ENCODE measurements at places on chromosomes 1 and 21.

GRCh38 chr1:6185635-6186382, 5.7 kb upstream of the CHD5 start:
- peak; percentile 45 for DNase-seq

- peak; percentile 87 for DNase-seq
Observed at GRCh38 chr1:167599957-167600581, 30.0 kb upstream of the RCSD1 start.

- no peak for DNase-seq
Observed at GRCh38 chr1:89878256-89878655, 57.4 kb downstream of the LRRC8D start.

- no peak for DNase-seq
Observed at GRCh38 chr1:75342786-75343185, 208.6 kb downstream of the LHX8 start.

- DNase-seq: no peak
Observed at GRCh38 chr1:91821126-91821868, 64.7 kb downstream of the TGFBR3 start.

GRCh38 chr21:33644383-33645074, 2.2 kb downstream of the ITSN1 start:
- no peak for DNase-seq

DNA sequence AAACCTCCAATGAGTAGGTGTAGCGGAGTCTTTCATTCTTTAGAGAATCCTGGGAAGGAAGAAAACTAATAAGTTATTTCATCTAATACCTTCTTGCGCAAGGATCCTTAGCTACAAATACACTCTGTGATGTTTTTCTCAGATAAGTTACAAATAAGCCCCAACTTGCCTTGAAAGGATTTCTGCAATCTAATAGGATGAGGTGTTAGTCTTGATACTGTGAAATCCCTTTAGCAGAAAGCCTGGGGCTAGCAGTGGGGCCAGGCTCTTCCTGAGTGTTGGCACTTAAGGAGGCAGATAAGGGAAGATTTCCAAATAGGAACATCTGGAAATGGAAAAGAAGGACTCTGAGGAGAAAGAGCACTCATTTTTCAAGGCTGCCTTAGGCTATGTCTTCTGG, 168.0 kb upstream of the DAB1 start:
- no peak for DNase-seq

GRCh38 chr1:182259229-182259872, 132.2 kb downstream of the GLUL start:
- DNase-seq: peak; percentile 99

DNA sequence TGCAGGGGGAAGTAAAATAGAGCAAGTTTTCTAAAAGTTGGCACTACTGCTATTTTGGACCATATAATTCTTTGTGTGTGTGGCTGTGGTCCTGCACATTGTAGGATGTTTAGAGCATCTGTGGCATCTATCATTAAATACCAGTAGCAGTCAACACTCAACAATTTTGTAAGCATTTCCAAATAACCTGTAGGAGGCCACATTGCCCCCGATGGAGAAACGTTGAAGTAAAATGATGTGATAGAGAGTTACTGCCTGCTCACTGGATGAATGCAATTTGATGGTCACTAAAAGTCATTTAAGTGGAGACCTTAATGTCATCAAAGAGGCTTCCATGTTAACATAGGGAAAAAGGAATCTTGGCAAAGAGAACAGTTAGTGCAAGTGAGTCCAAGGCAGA, 560.8 kb downstream of the NEGR1 start:
- no peak for DNase-seq

GRCh38 chr1:88022516-88022915, 661.6 kb upstream of the PKN2 start:
- DNase-seq: no peak

DNA sequence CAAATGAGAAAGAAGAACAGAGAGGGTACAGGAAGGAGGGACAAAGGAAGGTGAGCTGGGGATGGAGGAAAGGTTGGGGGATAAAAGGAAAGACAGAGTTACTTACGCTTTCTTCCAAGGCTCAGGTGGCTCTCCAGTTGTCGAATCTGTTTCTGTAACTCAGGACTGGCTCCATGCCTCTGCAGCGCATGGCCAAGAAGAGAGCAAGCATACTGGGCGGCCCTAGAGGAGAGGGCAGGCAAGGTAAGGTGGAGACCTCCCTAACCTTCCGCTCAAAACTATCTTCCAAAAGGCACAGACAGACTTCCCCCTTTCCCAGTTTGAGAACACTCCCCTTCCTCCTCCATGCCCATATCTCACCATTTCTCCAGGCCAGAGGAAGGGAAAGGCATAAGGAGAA, 922 bp downstream of the PEX11B start:
- DNase-seq: no peak

DNA sequence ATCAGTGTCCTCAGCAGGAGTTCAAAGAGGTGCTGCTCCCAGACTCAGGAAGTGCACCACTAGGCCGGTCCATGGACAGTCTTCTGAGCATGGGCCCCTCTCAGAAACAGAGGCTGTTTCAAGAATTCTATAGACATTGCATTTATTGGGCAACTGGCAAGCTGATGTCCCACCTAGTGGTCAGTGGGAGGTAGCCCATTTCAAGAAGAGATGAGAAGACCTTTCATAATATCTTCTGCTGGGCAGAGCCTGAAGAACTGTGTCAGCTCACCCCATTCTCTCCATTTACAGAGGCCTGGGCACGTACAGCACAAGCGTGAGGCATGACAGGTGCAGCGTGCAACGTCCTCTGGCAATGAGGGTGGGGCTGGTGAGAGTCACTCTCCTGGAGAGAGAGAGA, 216.0 kb downstream of the DYRK1A start:
- peak; percentile 71 for DNase-seq

GRCh38 chr1:218364028-218364710, 19.0 kb downstream of the TGFB2 start:
- no peak for DNase-seq

DNA sequence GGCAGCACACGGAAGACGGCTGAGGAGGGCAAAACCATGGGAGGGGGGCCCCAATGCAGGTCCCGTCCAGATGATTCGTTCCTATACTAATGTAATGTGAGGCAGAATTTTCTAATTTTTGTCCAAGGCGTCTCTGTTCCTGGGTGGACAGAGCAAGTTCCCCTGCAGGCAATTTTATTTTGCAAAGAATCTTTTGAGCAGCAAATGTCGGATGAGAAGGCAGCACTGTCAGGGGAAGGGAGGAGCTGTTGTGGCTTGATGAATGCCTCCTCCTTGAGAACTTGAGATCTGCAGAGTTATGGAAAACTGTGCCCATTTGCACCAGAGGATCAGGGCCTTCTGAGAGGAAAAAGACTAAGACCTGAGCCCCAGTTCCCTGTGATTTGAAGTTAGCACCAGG, 17.3 kb downstream of the SLC1A7 start:
- no peak for DNase-seq

DNA sequence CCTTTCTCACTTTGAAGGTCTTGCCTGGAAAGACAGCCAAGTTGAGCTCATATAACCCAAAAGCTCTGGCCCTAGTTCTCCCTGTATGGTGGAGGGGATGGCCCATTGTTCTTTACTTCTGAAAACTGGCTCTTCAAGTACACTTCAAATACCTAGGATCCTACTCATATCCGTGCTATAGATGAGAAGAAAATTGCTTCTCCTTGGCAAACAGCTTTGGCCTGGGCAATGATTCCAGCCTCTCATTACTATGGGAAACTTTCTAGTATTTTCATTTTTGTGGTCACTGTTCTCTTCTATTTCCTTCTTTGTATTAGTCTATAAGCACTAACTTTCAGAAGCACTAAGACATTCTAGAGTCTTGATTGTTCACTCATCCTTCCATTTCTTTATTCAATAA, 53.7 kb downstream of the ZNF697 start:
- no peak for DNase-seq

- DNase-seq: peak; percentile 63
Observed at GRCh38 chr1:8083739-8084484, 57.8 kb upstream of the ERRFI1 start.

DNA sequence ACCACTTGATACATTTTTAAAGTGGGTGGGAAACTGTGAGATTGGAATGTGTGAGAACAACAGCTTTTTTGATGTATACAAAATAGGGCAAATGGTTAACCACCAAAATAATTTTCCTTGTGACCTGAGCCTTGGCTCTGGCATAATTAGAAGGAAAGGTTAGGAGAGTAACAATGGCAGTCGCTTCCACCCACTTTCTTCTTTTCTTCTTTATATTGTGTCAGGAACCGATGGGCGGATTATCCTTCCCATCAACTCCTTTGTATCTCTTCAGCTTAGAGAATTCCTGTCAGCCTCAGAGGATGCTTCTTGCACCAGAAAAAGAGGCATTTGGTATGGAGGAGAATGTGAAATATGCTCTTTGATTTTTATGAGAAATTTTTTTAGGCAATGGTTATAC, 90.6 kb downstream of the SDCCAG8 start:
- DNase-seq: no peak

GRCh38 chr1:235327559-235328270, at the start of gene ARID4B:
Gene ARID4B, minus strand, starts transcription at chr1:235328179. Its CDS starts 1,260 bp downstream, at chr1:235326919.
- DNase-seq: no peak

DNA sequence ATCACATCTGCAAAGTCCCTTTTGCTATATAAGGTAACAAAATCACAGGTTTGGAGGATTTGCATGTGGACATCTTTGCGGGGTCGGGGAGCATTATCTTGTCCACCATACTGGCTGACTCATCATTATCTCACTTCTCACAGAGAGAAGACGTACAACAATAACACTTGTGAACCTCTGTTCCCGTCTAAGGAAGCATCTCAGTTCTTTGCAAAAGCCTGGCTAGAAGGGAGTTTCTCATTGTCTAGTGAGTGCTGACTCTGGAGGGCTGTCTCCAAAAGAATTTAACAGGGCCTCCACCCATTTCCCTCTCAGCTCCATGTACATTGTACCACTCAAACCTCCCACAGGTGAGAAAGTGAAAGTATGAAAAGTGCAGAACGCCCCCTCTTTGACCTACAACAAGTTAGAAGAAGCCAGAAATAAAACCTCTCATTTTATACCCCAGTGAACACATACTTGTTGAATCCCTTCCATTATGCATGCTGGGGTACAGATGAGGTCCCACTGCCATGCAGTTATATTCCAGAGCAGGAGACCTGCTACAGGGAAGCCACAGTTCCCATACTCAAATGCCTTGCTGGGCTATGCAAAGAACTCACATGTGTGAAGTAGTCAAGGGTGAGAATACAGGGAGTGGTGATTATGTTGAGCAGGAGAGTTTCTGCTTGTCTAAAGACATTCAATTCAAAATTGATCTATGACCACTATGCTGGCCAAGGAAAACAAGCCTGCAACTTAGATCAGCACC, 121.7 kb upstream of the PRDX6 start:
- peak; percentile 4 for DNase-seq

GRCh38 chr1:23422941-23423340, 1.6 kb downstream of the TCEA3 start:
- no peak for DNase-seq

DNA sequence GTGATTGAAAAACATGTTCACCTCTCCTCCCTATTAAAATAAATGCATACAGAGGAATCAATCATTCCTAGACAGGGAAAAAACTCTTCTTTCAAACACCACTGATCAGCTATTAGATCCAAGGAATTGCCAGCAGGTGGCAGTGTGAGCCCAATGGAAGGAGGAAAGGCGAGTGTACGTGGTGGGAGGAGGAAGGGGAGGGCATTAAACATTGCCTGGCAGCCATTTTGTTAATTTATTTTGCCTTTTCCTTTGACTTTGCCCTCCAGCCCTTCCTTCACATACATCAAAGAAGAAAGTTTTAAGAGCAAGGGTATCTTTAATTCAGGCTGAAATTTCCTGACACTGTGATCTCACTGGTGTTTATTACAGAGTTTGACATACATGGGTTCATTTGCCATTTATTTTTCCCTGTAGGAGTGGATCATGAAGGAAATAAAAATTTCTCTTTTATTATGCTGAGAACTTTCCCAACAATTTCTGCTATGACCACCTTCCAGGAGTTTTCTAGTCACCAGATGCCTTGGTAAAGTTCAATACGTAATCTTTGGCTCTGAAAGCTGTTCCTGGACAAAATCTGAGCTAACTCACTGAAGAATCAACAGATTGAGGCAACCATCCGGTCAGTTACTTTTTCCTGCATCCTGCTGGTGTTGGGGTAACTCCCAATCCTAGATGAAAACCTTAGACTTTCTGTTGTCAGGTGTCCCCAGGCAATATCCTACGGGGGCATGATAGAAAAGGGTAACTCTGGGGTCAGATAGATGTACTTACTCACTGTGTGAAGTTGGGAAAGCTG, 1.9 kb upstream of the GNAI3 start:
- peak; percentile 91 for DNase-seq

GRCh38 chr21:33403128-33403785, at the start of gene IFNGR2:
Gene IFNGR2, plus strand, starts transcription at chr21:33403413. Its CDS starts 131 bp downstream, at chr21:33403544.
- no peak for DNase-seq

DNA sequence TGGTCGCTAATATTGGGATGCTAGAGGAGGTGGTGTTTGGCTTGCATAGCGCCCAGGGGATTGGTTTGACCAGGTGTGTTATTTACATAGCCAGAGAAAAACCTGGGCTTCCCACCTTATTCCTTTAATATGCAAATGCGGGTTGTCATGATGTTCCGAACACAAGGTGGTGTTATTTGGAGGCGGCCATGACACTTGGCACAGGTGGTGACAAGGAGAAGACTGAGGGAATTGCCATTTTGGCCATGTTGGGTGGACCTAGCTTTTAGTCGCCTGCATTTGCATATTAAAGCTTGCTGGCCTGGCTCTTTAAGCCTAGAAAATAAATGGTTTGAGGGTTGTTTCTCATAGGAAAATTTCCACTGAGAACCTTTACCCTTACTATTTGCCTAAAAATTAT, 490.5 kb downstream of the SIPA1L2 start:
- no peak for DNase-seq

DNA sequence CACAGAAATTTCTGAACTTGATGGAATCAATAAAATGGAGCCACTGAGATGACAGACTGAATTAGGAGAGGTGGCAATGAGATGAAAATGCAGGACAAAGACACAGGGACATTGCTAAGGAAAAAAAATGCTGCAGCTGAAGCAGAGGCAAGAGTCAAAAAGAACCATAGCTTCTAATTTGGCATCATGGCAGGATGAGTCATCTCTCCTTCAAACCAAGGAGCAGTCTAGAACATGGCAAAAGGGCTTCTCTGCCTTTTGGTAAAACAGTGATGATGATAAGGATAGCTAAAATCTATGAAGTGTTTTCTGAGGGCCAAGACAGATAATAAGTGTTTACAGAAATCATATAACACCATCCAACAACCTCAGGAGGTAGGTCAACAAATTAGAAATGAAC, 16.8 kb downstream of the SLC19A2 start:
- DNase-seq: peak; percentile 51

DNA sequence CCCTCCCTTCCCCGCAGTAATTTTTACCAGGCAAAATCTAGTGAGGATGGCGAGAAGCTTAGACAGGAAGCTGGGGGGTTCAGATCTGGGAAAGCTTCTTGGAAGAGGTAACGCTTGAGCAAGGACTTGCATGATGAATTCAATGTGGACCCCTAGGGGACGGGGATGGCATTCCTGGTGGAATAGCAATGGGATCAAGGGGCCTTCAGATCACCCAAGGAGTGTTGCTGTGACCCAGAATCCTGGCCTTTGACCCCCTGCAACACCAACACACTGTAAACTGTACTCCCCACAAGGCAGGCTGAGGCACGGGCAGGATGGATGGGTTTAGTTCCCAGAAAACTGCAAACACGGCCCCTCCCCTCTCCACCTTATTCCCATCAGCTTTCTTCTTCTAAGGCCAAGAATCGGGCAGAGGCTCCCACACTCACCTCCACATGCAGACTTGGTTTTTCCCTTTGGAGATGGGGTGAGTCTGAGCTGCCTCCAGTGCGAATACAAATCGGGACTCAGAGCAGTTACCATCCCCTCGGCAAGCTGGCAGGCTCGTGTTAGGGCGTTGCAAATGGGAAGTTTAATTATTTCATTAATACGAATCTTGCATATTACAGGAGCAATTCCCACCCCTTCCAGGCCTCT, 20.1 kb downstream of the DISP3 start:
- no peak for DNase-seq
